ENCODE measurements at places on chromosomes 13 and 19.

- DNase-seq: no peak
Measured at GRCh38 chr13:63086286-63086685, 1670.6 kb upstream of the PCDH20 start.

- DNase-seq: peak; percentile 12
Measured at GRCh38 chr19:58181902-58182576, 822 bp upstream of the ZNF274 start.

GRCh38 chr19:46845959-46846459 lies 4.6 kb downstream of the AP2S1 start:
- DNase-seq: no peak

GRCh38 chr19:31534786-31535657 lies 185.8 kb upstream of the TSHZ3 start:
- no peak for DNase-seq

GRCh38 chr13:30998136-30999088 lies 66.0 kb downstream of the TEX26 start:
- DNase-seq: peak; percentile 72

GRCh38 chr13:98976941-98977340 lies 923 bp downstream of the DOCK9 start:
- no peak for DNase-seq

- no peak for DNase-seq
Measured at GRCh38 chr13:83372786-83373185, 509.5 kb downstream of the SLITRK1 start.

DNA sequence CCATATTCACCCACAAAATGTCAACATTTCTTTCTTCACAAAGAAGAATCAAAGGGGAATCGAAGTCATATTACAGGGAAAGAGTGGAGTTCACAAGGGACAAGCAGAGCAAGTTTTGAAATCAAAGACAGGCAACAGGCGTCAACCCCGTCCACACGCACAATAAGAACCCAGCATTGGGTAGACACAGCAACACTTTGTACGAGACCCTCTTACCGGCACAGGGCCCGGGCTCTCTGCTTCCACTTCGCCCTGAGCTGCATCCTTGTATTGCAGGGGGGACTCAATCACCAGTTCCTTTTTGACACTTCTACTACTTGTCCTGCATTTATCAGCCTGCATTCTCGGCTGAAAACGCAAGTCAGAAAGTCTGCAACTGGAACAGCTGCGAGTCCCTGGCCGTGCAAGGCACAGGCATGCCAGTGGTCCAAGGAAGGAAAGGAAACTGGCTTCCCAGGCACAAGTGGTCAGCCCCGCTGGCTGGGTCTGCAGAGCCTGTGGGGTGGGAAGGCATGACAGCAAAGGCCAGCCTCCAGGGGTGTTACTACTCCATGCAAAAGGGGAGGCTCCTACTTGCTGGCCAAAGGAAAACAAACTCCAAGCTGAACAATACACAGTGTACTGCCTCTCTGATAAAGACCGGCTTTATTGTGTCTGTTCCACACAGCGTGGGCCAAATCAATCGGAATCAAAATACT lies at the start of gene DOCK9:
Gene DOCK9, minus strand, starts transcription at position 497 of the 698 bp plus-strand sequence. Its CDS starts 155 bp downstream, at position 342.
- DNase-seq: no peak

DNA sequence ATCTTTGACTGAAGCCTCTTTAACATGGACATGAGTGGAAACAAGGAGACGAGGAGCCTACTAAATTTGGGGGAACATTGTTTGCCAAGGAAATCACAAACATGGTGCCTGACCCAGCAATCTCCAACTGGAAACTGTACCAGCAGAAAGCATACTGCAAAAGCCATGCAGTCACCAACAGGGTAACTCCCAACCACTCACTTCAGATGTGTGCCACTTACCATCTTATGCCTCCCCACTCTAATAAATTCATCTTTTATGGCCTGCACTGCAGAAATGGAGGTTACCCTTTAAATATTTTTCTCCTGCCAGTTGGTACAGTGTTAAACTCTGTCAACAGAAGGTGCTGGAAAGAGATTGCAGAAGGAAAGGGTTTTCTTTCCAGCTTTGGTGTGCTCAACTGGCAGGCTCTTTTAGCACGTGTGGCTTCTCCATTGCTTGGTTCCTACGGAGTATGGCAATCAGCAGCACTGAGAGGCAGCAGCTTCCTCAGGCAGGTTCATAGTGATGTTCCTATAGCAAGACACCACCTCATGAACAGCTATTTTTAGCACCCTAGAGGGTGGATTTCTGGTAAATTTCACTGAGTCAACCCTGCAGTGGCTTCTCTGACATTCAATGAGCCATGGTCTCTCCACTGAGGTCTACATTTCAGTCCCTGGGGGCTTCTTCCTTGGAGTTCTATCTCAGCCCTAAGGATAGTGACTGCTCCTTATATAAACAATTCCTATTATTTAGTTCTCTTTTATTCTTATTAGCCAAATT lies 21.4 kb downstream of the MIR17HG start:
- DNase-seq: no peak

DNA sequence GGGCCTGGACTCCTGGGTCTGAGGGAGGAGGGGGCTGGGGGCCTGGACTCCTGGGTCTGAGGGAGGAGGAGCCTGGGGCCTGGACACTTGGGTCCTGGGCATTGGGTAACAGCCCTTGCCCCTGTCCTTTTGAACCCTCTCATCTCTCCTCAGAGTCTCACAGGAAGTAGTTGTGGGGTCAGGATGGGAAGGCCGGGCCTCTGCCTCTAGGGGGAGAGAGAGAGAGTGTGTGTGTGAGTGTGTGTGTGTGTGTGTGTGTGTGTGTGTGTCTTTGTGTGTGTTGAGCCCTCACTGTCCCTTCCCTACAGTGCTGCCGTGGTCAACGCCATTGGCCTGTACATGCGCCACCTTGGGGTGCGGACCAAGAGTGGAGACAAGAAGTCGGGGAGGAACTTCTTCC lies 10.9 kb downstream of the ARHGEF1 start:
- no peak for DNase-seq

DNA sequence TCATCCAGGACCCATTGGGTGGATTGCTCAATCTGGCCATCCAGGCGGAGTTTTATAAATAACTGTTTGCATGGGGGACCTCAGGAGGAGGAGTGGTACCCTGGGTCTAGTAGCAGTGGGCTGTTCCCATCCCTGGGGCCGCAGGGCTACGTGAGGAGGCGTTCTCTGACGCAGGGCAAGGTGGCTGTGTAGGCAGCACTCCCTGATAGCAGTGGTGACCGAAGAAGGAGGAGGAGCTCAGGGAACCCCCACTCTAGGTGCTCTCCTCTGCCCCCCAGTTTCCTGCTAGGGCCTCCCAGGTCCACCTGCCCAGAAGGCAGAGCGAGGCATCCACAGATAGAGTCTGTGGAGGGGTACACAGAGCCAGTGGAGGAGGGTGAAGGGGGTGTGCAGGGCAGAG lies 64.1 kb downstream of the CCNE1 start:
- DNase-seq: no peak

DNA sequence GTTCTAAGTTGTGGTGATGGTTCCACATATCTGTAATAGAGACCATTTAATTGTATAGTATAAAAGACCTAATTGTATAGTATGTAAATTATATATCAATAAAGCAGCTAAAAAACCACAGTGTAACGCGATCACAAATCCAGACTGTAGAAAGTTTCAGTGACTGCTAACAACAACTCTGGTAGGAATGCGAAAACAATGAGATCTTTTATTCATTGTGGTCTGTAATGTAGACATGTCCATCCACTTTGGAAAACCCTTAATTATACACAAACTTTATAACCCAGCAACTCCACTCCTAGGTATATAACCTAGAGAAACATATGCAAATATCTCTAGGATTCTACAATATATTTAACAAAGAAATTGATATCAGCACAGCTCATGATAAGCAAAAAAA lies 549.5 kb downstream of the SLITRK1 start:
- DNase-seq: no peak

- no peak for DNase-seq
Measured at GRCh38 chr13:95315752-95316151, 14.5 kb upstream of the ABCC4 start.

GRCh38 chr13:80083853-80084676 lies 256.9 kb downstream of the SPRY2 start:
- DNase-seq: peak; percentile 56

- DNase-seq: no peak
Measured at GRCh38 chr19:39126312-39127187, 964 bp downstream of the PAK4 start.

All from NCI-H1694 treated with DMSO at 0.1 percent for 48 hours (cell line).